D341Med (cell line): ENCODE measurements at places on chromosomes 16 and 17.

- no peak for DNase-seq
Measured at GRCh38 chr16:66524601-66525164, 25.2 kb downstream of the TK2 start.

DNA sequence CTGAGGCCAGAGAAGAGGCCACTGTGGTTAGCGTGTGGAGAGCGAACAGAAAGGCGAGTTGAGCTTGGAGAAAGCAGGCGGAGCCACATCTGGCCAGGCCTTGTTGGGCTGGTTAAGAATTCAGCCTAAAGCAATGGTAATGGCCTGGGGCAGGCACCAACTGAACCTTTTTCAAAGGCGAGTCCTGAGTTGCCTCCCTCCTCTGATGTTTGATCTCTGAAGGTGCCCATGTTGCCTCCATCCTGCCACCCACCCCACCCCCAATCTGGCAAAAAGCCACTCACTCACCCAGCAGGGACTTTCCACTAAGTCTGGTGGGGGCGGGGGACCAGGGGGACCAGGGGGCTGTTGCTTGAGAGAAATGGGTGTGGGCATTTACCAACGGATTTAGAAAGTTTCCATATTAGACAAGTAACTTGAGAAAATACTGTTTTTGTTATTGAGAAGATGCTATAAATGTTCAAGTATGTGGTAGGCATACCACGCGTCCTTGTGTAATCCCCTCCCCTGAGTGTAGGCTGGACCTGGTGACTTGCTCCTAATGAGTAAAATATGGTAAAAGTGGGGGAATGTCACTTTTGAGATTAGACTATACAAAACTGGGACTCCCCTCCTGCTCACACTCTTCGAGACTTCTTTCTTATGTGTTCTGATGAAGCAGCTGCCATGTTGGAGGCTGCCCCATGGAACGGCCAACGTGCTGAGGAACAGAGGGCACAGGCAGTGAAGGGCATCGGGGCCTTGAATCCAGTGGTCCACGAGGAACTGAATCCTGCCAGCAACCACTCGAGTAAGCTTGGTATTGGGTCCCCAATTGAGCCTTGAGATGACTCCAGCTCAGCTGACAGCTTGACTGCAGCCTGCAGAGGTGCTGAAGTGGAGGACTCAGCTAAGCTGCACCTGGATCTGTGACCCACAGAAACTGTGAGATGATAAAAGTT is 29.9 kb upstream of the TNS4 start:
- no peak for DNase-seq

GRCh38 chr16:75029854-75030253 is 31.0 kb downstream of the ZNRF1 start:
- DNase-seq: no peak

- DNase-seq: peak; percentile 61
Measured at GRCh38 chr17:64084086-64084939, 45.6 kb downstream of the ERN1 start.

DNA sequence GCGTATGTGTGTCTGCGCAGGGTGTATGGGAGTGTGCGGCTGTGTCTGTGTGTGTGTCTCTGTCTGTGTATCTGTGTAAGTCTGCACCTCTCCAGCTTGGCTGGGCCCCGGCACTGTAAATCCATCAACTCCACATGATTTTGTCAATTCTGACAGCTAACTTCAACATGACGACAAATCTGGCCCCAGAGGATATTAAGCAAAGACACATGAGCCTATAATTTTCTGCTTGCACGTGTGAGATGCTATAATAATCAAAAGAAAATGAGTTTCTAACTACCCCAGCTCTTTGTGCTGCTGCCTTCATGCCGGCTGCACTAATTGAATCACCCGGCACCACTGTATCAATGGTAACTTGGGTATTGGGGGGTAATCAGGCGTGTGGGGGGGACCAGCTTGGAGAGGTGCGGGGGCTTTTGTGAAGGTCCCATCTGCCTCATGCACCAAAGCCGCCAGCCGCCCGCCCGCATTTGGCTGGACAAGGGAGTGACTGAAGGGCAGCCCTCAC is 57.6 kb upstream of the LHX1 start:
- no peak for DNase-seq

GRCh38 chr17:82745524-82745923 is 6.3 kb upstream of the TBCD start:
- no peak for DNase-seq

- no peak for DNase-seq
Measured at GRCh38 chr17:10907370-10907769, 69.5 kb upstream of the PIRT start.

DNA sequence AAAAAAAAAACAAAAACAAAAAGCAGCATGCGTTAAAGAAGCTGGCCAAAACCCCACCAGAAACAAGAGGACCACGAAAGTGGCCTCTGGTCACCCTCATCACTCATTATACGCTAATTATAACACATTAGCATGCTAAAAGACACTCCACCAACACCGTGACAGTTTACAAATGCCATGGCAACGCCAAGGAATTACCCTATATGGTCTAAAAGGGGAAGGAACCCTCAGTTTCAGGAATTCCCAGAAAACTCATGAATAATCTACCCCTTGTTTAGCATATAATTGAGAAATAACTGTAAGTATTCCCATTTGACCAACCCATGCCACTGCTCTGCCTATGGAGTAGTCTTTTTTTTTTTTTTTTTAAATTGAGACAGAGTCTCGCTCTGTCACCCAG is 77.6 kb downstream of the EMP2 start:
- no peak for DNase-seq

GRCh38 chr17:56310782-56311181 is 157.5 kb downstream of the ANKFN1 start:
- DNase-seq: no peak

DNA sequence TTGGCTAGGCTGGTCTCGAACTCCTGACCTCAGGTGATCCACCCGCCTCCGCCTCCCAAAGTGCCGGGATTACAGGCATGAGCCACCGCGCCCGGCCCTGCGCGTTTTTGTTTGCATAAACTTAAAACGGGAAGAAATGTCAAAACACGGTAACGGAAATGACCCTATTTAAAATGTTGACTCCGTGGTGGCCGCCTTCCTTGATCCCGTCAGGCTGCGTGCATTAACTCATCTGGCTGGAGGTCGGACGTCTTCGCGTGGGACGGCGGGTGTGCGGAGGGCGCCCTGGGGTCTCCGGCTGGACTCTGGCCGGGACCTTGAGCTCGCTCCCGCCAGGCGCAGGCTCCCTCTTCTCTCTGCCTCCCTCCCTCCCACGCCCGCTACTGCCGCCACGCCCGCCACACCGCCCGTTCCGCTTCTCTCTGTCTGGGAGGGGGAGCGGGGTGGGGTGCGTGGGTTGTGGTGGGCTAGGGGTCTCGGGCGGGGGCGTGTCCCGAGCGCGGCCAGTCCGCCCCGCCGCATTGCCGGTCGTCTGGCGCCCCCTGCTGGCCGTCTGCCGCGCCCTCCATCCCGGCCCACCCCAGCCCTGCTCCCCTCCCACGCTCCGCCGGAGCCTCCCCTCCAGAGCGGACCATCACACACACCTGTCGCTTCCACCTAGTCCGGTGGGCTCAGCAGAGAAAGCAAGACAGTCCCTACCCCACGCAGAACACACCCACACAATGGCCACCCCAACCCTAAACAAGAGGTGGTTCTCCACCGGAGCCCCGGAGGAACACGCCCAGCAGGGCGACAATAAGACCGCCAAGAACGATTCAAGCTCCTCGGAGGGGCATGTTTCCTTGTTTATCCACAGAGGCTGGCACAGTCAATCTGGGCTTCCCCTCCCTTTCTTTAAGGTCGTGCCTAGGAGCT is 1.2 kb upstream of the CCDC42 start:
- peak; percentile 87 for DNase-seq

DNA sequence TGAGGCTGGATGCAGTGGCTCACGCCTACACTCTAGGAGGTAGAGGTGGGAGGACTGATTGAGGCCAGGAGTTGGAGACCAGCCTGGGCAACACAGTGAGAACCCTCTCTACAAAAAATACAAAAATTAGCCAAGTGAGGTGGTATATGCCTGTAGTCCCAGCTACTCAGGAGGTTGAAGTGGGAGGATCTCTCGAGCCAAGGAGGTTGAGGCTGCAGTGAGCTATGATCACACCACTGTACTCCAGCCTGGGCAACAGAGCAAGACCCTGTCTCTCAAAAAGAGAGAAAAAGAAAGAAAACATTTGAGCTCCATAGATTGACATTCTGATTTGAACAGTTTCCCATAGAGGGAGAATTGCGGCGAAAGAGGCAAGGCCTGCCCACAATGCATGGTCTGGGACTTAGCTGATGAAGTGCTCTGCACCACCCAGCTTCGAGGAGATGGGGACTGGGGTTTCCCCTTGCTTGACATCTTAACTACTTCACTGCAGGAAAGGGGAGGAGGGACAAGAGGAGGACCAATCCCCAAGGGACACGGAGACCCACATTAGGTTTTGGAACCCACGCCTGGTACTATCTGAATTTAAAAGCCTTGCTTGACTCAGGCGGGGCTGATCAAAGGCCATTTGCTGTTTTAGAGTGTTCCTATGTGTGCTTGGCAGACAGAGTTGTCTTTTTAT is 21.7 kb downstream of the MSI2 start:
- no peak for DNase-seq

- no peak for DNase-seq
Measured at GRCh38 chr17:40854175-40854814, 12.7 kb downstream of the KRT12 start.

DNA sequence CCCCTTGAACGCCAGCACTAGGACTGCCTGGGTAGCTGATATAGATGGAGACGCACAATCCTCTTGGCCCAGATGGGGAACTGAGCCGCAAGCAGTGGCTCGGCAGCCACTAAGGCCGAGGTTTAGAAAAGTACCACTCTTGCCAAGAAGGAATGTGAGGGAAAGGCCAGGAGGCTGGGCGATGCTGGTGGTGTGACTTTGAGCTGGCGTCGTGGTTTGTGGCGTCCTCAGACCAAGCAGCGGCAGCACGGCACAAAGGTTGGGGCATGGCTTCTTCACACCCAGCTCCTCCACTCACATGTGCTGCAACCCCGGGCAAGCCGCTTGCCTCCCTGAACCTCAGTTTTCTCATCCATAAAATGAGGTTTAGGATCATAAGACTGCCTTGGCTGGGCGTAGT is 15.6 kb downstream of the DCAKD start:
- DNase-seq: no peak

GRCh38 chr17:81438688-81439087 is 43.4 kb downstream of the BAHCC1 start:
- no peak for DNase-seq

- DNase-seq: no peak
Measured at GRCh38 chr16:23950291-23950894, 114.6 kb downstream of the PRKCB start.

DNA sequence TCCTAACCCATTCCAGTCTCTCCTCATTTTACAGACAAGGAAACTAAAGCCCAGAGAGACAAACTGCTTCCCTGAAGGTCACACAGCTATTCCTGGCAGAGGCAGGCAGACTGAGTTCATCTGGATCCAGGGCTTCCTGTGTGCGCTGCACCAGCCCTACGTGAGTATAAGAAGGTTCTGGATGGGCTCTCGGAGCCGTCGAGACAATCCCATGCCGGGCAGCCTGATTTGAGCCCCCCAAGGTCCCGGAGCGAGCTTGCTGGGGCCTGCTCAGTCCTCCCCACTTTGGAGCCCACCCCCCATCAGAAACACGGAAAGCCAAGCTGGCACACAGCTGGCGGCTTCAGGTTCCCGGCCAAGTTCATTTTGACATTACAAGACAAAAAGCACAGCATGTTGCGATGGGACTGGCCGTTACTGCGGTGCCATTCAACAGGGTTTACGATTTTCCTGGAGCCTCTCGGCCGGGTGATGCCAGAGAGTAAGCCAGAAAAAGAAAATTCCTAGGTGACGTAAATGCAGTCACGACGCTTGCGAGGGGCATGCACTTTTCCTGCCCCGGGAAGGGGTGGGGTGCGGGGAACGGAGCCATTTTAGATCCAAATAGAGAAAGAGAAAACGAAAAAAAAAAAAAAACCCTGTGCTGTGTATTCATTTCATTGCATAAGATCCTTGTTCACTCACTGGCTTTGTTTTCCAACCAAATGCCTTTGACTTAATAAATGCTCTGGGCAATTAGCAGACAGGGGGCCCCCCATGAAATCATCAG is 167.1 kb upstream of the FOXF1 start:
- no peak for DNase-seq

DNA sequence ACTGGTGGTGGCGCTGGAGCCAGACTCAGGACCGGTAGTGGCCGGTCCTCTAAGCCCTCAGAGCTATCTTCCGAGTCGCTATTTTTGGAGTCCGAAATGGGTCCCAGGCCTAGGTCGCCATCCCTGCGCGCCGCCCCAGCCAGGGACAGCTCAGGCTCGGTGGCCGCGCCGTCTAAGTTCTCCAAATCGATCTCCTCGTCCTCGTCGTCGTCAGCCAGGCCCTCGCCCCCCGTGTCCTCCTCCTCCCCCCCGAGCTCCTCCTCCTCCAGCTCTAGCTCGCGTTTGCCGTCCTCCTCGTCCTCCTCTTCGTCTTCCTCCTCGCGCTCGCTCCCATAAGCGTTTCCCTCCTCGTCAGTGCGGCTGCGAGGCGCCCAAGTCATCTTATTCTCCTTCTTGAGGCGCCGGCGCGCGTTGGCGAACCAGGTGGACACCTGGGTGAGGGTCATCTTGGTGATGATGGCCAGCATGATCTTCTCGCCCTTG is 1.6 kb downstream of the IRX3 start:
- DNase-seq: peak; percentile 31

- DNase-seq: no peak
Measured at GRCh38 chr17:51921500-51921899, 237.0 kb downstream of the CA10 start.

DNA sequence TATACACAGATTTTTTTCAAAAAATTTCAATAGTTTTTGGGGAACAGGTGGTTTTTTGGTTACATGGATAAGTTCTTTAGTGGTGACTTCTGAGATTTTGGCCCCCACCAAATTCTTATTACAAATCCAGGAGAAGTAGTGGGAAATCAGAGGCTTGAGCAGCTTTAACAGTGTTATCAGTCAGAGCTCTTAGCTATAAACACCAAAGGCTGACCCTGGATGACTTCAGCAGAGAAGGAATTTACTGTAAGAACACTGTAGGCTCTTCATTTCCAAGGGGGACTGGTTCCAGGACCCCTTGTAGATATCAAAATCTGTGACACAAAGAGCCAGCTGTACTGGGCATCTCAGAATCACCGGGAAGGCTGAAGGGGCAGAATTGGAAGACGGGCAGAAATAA is 17.8 kb downstream of the MPHOSPH6 start:
- DNase-seq: no peak

DNA sequence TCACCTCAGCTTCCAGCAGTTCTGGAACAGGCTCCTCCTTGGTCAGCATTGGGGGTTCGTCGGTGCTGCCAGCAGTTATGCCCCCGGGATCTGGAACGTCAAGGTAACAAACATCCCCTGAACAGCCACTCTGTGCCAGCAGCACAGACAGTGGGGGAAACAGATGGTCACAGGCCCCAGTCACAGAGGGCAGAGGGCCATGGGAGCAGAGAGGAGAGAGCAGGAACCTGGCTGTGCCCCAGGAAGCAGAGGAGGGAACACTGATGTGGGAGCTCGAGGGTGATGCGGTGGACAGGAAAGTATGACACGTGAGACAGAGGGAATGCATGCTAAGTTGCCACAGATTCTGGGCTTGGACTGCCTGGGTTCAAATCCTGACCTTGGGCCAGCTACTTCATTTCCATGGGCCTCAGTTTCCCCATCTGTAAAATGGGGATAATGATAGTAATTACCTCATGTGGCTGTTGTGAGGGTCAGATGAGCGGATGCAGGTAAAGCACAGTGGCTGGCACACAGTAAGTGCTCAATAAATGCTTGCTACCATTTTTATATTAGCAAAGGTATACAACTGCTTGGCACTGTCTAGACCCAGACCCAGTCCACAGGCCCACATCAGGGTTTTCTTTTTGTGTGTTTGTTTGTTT is 4.9 kb downstream of the BCL7C start:
- no peak for DNase-seq
